ENCODE measurements at places on chromosomes 6 and 20. TPM values are rescaled to one million over a fixed set of nuclear protein-coding genes. Genes with fewer than 3 reads are reported as not detected.
A peak's percentile ranks its signal among the peaks of the same experiment; 100 is the strongest.

RAD21L1 gene
- total RNA-seq = not detected

DNA sequence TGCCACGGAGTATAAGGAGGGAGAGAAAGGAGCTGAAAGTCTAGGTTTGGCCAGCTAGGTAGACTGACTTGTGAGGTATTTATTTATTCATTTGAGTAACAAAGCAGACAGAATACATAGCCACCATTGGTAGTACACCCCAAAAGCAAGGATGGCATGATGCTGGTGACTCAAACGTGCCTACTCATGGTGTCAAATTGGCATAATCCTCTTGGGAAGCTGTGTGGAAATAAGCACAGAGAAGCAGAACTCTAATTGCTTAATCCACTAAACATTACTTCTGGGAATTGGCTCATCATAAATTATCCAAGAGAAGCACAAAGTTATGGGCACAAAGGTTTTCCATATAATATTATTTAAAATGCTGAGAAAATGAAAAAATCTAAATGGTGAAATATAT lies 2.5 kb downstream of the DEFB132 start:
- no peak for DNase-seq
- no peaks in the 10 kb centered on the region for H3K27me3 ChIP-seq
- H3K36me3 ChIP-seq = no peaks in the 10 kb centered on the region
- H3K27ac ChIP-seq = no peak overlapping the region

SLC13A3 gene
- 1.8 TPM for total RNA-seq

DNA sequence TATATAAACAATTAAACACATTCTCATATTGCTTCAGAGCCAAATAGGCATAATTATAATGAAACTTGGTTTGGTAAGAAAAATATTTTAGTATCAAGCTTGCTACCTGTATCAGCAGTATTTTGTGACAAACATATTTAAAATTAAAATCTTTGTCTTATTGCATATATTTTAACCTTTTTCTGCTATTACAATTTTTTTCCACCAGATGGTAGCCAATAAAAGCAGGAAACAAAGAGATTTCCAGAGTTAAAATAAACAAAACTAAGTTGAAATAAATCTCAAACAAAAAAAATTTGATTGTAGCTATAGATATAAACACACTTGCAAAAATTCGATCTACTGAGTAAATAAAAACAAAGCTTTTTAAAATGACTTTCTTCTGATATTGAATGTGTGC lies 491.3 kb upstream of the GJE1 start:
- H3K4me1 ChIP-seq = no peaks in the 10 kb centered on the region
- no peak for DNase-seq
- no peaks in the 10 kb centered on the region for H3K36me3 ChIP-seq
- H3K4me3 ChIP-seq = no peak overlapping the region
- H3K27me3 ChIP-seq = no peaks in the 10 kb centered on the region

- H3K4me3 ChIP-seq = no peak overlapping the region
- H3K36me3 ChIP-seq = no peaks in the 10 kb centered on the region
- no peak for DNase-seq
Observed at GRCh38 chr6:3770023-3770720, 18.7 kb upstream of the PXDC1 start.

DNA sequence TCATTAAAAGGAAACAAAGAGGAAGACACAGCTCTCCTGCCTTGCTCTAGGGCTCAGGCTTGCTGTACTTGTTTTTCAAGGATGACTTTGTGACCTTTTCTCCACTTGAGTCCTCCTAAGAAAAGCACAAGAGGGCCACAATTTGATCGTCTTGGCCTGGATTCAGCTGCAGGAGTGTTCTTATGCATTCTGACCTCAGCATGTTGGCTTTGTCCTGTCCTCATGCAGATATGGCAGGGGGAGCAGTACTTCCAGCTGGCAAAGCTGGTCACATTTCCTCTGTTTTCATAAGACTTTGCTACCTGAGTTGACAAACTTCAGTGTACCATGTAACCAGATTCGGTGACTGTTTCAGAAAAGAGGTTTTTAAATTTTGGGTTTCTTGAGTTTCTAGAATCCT lies 30.8 kb downstream of the KDM1B start:
- no peaks in the 10 kb centered on the region for H3K27me3 ChIP-seq
- peaks cover 2% of the 10 kb centered on the region for H3K36me3 ChIP-seq
- H3K4me3 ChIP-seq = no peak overlapping the region

DNA sequence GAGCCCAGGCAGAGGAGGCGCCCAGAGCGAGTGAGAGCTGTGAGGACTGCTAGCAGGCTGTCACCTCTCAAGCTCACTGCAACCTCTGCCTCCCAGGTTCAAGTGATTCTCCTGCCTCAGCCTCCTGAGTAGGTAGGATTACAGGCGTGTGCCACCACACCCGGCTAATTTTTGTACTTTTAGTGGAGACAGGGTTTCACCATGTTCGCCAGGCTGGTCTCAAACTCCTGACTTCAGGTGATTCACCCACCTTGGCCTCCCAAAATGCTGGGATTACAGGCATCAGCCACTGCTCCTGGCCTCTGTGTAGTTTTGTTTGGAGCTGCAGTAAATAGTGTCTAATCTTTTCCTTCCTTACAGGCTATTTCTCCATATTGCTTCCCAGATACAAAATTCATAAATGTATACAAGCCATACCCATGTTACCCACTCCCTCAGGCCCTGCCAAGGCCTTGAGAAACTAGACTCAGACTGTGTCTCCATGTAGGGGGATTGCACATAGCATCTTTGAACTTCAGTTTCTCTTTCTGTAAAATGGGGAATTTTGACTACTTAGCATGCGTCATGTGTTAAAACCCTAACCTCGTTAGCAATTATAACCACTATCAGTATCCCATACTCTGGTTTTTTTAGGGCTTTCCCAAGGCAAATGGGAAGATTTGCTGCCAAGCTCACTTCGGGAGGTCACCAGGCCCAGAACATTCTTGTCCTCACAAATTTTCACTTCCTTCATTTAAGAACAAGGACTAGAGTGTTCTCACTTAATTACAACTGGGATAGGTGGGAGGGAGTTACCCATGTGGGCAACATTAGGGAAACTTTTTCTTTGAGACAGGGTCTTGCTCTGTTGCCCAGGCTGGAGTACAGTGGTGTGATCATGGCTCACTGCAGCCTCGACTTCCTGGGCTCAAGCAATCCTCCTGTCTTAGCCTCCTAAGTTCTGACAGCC lies 67.3 kb upstream of the DDR1 start:
- no peak for DNase-seq
- H3K27ac ChIP-seq = no peak overlapping the region
- no peak overlapping the region for H3K4me3 ChIP-seq
- no peaks in the 10 kb centered on the region for H3K27me3 ChIP-seq
- H3K36me3 ChIP-seq = no peaks in the 10 kb centered on the region

- DNase-seq = no peak
- H3K4me1 ChIP-seq = peaks cover 5% of the 10 kb centered on the region
- no peaks in the 10 kb centered on the region for H3K36me3 ChIP-seq
- no peak overlapping the region for H3K27ac ChIP-seq
- peaks cover 6% of the 10 kb centered on the region for H3K27me3 ChIP-seq
Observed at GRCh38 chr6:26232306-26232939, 132.6 kb upstream of the BTN3A2 start.

- H3K27me3 ChIP-seq = no peaks in the 10 kb centered on the region
- H3K4me1 ChIP-seq = no peaks in the 10 kb centered on the region
- H3K36me3 ChIP-seq = no peaks in the 10 kb centered on the region
- no peak overlapping the region for H3K27ac ChIP-seq
- DNase-seq = no peak
Observed at GRCh38 chr6:132931936-132932514, 117.7 kb downstream of the RPS12 start.

PRKN gene
- 5.2 TPM for total RNA-seq

VWA7 gene
- total RNA-seq = 6.8 TPM

DNA sequence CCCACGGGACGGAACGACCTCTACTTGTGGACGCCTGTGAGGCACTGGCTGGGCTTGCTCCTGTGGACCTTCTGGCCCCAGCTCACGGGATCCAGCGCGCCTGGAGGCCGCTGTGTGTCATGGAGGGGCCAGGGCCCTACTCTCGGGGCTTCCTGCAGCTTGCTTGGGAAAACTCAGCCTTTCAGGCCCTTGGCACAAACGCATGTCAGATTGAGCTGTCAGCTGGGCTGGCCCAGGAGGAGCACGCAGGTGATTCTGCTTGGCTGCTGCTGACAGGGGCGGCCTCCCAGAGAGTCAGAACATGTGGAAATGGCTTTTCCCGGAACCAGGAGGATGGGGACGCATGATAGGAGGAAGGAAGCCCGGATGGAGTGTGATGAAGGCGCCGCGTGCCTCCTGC lies 39.7 kb downstream of the TMEM181 start:
- H3K27me3 ChIP-seq = no peaks in the 10 kb centered on the region
- H3K4me1 ChIP-seq = no peaks in the 10 kb centered on the region
- H3K36me3 ChIP-seq = no peaks in the 10 kb centered on the region
- DNase-seq = no peak
- no peak overlapping the region for H3K27ac ChIP-seq
- no peak overlapping the region for H3K4me3 ChIP-seq

- H3K36me3 ChIP-seq = no peaks in the 10 kb centered on the region
- H3K4me1 ChIP-seq = no peaks in the 10 kb centered on the region
- H3K27me3 ChIP-seq = no peaks in the 10 kb centered on the region
Observed at GRCh38 chr6:137403443-137403842, 90.8 kb downstream of the OLIG3 start.

TXLNB gene
- total RNA-seq = 1.3 TPM

GRCh38 chr6:84635081-84635761 lies 129.2 kb downstream of the TBX18 start:
- no peaks in the 10 kb centered on the region for H3K36me3 ChIP-seq
- H3K4me1 ChIP-seq = no peaks in the 10 kb centered on the region
- H3K27me3 ChIP-seq = no peaks in the 10 kb centered on the region
- no peak overlapping the region for H3K4me3 ChIP-seq
- no peak for DNase-seq

DNA sequence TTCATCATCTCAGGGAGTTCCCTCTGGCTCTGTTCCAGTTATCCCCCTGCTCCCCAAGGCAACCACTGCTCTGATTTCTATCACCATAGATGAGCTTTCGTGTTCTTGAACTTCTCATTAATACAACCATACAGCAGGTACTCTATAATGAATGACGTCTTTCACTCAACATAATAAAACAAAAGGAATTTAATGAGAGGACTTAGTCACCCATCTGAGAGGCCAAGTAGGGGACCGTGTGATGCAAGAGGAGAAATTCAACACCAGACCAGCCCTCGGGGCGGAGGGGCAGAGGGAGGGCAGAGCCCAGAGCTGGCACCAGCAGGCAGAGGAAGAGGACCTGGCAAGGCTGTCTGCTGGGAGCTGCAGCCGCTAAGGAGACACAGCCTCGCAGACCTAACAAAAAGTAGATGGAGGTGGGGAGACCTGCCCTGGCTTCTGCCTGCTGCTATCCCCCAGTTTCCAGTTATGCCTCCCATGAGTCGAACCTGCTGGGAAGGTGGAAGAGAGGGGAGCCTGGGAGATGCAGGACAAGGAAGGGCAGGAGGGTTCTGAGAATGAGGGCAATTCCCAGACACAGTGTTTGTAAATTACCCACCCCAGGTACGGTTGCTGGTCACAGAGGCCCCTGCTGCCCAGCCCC lies 13.8 kb downstream of the CCN5 start:
- no peak overlapping the region for H3K4me3 ChIP-seq
- H3K4me1 ChIP-seq = peaks cover 18% of the 10 kb centered on the region
- no peaks in the 10 kb centered on the region for H3K36me3 ChIP-seq
- H3K27ac ChIP-seq = no peak overlapping the region
- peak; percentile 94 for DNase-seq
- H3K27me3 ChIP-seq = no peaks in the 10 kb centered on the region

DNA sequence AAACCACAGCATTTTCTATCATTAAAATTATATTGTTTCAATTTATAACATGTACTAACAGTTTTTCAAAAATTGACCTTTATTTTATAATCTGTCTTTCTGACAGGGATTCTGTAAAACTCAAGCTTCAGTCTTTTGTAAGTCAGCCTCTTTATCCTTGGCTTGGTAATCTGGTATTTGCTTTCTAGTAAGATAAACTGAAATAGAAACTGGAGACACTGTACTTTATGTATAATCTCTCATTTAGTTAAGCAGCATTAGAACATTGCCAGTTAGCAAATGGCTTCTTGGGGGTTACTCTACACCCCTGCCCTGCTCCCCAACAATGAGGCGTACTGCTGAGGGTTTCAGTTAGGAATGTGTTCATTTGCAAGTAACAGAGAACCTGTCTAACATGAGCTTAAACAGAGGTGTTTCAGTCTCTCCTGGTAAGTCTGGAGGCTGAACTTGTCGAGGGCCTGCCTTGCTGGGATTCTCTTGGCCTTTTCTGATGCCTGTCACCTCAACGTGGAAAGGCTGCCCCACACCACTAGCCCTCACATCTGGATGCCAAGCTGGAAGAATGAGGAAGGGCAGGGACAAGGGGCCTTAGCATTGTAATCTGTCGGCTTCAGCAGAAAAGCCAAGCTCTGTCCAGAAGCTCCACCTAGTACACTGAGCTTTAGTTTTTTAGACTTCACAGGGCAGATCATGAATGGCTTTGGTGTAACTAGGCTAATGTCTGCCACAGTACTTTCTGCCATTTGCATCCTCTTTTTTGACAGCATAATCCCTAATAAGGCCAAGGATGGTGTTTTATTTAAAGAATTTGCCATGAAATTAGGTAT lies 34.8 kb downstream of the SH3BGRL2 start:
- DNase-seq = no peak
- no peak overlapping the region for H3K4me3 ChIP-seq
- no peaks in the 10 kb centered on the region for H3K36me3 ChIP-seq
- peak overlapping the region; percentile 44 for H3K27ac ChIP-seq

DNA sequence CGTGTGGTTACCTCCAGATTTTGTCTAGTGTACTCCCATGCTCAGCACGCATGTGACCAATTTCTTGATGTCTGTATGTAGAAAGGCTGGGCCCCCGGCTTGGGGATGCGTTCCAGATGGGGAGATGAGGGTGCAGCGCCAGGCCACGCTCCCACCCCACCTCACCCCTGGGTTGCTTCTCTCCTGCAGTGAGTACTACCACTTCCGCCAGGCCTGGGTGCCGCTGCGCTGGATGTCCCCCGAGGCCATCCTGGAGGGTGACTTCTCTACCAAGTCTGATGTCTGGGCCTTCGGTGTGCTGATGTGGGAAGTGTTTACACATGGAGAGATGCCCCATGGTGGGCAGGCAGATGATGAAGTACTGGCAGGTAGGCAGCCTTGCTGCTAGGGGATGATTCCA lies 11.5 kb upstream of the SRF start:
- no peak overlapping the region for H3K27ac ChIP-seq
- H3K36me3 ChIP-seq = no peaks in the 10 kb centered on the region
- no peaks in the 10 kb centered on the region for H3K4me1 ChIP-seq

DNA sequence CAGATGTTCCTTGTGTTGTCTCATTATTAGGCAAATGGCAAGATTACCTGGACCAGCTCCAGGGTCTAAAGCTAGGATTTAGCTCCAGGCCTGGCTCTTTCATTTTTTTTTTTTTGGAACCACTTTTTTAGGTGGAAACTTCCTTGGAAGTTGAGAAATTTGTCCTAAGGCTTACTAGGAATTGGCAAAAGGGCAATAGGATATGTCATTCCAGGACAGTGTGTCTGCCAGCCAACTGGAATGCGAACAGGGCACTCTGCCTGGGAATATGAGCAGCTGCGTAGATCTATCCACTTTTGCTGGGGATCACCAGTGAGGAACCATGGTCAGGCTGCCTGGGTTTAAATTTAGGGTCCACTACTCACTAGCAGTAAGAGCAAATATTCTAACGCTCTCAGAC lies 304.0 kb downstream of the TSHZ2 start:
- no peaks in the 10 kb centered on the region for H3K36me3 ChIP-seq
- H3K27ac ChIP-seq = no peak overlapping the region
- H3K4me3 ChIP-seq = no peak overlapping the region

GRCh38 chr6:92231171-92231701 lies 1188.1 kb downstream of the EPHA7 start:
- H3K4me1 ChIP-seq = no peaks in the 10 kb centered on the region
- H3K27ac ChIP-seq = no peak overlapping the region
- no peaks in the 10 kb centered on the region for H3K27me3 ChIP-seq
- DNase-seq = no peak
- no peak overlapping the region for H3K4me3 ChIP-seq

- H3K4me3 ChIP-seq = no peak overlapping the region
- H3K27ac ChIP-seq = no peak overlapping the region
- no peaks in the 10 kb centered on the region for H3K27me3 ChIP-seq
- no peak for DNase-seq
Observed at GRCh38 chr6:111342913-111343312, 140.1 kb downstream of the REV3L start.

OPN5 gene
- not detected for total RNA-seq
